ENCODE measurements at places on chromosomes 5 and 9.

DNA sequence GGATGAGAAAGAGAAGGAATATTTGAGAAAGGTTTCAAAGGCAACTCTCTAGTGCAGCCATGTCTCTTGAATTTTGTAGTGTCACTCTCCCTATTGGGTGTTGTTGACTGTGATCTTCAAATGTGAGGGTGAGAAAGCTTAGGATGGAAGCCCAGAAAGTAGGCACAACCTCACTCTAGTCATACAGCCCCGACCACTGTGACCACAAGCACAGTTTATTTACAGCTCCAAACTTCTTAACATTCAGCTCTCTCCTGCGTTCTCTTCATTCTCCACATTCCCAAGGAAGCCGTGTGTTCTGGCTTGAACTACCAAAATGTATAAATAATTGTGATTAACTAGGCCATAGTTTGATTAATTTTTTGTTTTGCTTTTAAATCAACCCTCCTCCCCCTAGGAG is 542.9 kb downstream of the LRRC70 start:
- no peak for DNase-seq

DNA sequence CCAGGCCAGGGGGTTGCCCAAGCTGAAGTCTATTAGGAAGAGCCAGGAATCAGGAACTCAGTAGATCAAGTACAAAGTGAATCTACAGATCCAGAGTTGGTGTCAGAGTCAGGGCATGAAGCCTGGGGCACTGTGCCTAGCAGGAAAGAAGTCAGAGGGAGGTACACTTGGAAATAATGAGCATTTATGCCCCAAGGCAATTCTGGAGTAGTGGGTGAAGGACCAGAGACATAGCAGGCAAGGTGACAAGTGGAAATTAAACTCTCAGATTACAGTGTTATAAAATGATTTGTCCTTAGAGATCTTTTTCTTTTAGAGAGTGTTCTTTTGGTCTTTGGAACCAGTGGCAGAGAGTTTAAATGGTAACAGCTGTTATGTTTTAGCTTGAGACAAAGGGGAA is 138.0 kb downstream of the ADAMTSL1 start:
- no peak for DNase-seq

DNA sequence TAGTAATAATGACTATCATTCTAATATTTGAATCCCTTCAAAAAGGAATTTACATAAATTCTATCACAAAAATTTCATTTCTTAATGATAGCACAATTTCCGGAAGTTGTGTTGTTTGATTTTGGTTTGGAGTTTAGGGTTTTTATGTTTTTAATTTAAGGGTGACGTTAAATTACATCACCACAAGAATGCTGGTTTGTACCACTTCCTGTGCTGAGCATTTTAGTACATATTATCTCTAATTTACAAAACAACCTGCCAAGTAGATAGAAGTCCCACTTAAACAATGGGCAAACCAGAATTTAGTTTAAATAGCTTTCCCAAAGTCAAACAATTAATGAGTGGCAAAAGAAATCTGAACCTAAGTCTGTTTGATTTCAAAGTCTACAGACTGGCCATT is 63.4 kb downstream of the DENND1A start:
- DNase-seq, result no peak

- no peak for DNase-seq
Measured at GRCh38 chr9:135130207-135130976, 42.9 kb downstream of the OLFM1 start.

DNA sequence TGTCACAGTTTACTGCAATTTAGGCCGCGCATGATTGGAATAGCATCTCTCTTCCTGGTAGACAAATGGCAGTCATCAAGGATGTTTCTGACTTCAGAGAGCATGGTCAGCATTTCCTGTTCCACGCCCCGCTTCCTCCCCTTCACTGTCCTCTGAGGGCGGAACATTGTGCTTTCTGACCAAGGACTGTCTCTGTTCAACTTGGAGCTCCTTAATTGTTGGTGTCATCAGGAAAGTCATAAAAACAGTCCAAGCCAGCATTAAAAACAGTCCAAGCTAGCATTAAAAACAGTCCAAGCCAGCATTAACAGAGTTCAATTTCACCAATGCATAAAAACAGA is 301.3 kb upstream of the IRX4 start:
- no peak for DNase-seq

GRCh38 chr9:133981589-133981957 is 10.6 kb downstream of the VAV2 start:
- no peak for DNase-seq

- DNase-seq, result no peak
Measured at GRCh38 chr5:26894719-26895263, 143.6 kb downstream of the CDH9 start.

GRCh38 chr9:34463098-34463900 is 4.7 kb downstream of the DNAI1 start:
- DNase-seq, result no peak

DNA sequence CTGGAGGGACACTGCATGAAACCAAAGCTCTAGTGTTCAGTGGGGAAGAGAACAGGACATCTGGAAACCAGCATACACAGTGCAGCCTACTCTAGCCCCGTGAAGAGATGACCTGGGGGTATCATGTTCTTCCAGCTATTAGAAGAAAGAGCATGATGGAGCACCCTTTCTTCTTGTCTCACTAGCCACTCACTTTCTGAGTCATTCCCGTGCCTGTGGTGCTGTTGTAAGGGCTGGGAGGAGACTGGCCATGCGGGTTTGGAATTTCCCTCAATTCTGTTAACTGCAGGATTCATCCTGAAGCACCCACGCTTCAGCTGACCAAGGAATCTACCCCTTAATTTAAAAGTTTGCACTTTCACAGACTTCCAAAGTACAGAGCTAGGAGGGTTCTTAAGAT is 137.0 kb downstream of the COL23A1 start:
- DNase-seq, result no peak

- no peak for DNase-seq
Measured at GRCh38 chr5:180540050-180540694, 46.0 kb downstream of the CNOT6 start.

GRCh38 chr9:133489253-133490190 is 10.6 kb upstream of the SLC2A6 start:
- no peak for DNase-seq

GRCh38 chr5:60489856-60490255 is 210.1 kb downstream of the DEPDC1B start:
- DNase-seq, result no peak

- DNase-seq, result no peak
Measured at GRCh38 chr9:35311891-35312639, 150.3 kb downstream of the UNC13B start.

- no peak for DNase-seq
Measured at GRCh38 chr9:128689820-128690683, 1.0 kb downstream of the SET start.

- no peak for DNase-seq
Measured at GRCh38 chr9:8489835-8490234, 690.3 kb upstream of the DMAC1 start.

DNA sequence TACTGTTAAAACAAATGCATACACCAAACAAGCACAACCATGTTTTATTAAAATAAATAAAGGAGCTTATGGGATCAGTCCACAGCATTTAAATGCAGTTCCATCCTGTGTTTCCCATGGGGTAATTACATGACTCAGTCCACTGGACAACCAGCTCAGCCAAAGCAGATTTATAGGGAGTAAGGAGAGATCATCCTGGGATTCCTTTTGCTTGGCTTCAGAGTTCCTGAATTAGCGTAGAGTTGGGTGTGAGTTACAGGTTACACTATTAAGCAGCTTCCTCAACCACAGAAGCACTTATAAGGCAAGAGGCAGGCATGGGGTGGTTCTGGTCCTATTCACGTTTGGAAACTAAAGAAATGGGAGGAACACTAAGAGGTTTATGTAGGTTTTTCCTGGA is 381.1 kb upstream of the ACTBL2 start:
- no peak for DNase-seq

DNA sequence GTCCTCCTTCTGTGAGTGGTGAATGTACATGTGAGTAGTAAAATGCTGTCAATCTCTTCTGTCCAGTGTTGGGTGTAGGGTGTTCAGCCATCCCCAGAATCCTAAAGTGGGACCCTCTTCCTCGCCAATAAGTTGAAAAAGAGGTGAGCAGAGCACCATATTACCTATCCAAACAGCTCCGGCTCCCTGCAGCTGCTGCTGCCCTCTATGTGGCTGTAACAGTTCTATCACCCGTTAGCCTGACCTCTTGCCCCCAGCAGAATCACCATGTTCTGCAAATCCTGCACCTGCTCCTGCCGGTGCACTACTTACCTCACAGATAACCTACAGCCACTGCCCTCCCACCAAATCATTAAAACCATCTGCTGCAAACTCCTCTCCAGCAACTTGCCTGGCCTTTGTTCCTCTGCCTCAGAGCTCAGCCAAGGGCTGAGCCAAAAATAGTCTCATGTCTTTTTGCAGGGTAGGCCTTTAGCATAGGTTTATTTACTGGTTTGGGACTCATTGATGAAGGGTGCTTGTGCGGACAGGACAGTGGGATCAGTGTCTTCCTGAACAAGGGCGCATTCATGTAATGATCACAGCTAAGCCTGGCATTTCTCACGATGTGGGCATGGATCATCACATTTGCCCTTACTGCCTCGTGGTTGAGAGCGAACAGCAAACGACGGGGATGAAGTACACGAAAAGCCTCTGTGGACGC is 49.6 kb upstream of the CCL21 start:
- no peak for DNase-seq

DNA sequence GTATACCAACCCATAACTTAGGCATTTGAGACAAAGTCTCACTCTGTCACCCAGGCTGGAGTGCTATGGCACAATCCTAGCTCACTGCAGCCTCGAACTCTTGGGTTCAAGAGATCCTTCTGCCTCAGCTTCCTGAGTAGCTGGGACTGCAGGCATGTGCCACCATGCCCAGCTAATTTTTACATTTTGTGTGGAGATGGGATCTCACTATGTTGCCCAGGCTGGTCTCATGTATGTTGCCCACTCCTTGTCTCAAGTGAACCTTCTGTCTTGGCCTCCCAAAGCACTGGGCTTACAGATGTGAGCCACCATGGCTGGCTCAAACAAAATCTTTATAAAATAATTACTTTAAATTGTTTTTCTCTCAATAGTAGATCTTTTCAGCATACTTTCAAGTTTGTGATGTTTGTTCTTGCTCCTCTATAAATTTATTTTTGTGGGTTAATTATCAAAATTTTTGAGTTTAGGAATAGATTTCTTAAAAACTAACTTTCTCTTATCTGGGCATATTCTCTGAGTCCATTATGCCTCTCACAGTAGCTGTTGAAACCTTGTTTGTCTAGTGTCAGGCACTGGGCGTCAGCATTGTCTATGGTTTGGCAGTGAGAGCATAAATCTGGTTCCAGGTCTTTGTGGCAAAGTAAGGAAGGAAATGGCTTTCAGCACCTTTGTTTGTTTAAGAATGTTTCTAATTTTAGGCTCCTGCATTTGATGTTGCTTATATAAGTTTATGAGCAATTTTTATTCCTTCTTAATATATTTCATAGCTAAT is 38.7 kb downstream of the NLN start:
- peak; percentile 24 for DNase-seq

- no peak for DNase-seq
Measured at GRCh38 chr9:95763983-95764382, 111.5 kb upstream of the ERCC6L2 start.

DNA sequence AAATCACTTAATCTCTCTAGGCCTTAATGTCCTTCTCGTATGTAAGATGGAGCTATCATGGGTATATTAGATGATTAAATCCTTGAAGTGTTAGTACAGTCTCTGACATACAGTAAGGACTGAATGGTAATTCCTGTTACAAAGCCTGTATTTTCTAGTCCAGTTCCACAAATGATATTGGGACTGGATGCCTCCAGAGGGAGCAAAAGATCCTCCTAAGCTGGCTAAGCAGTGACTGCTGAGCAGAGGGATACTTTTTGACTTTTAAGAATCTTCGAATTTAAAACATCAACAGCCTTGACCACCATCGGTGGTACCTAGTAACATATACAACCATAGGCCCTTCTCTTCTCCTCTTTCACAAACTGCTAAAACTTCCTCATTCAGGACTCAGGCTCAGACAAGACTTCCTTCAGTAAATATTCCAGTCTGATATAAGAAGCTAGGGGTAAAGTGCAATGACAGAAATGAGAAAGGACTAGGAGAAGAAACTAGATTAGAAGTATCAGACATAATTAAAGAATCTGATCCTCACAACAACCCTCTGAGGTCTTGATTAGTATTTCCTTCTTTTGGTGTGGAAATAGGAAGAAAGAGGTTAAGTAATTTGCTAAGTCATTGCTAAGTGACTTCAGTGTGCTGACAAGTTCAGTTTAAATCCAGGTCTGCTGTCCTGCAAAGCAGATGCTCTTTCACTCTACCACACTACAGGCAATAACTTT is 13.9 kb downstream of the PTAR1 start:
- no peak for DNase-seq

DNA sequence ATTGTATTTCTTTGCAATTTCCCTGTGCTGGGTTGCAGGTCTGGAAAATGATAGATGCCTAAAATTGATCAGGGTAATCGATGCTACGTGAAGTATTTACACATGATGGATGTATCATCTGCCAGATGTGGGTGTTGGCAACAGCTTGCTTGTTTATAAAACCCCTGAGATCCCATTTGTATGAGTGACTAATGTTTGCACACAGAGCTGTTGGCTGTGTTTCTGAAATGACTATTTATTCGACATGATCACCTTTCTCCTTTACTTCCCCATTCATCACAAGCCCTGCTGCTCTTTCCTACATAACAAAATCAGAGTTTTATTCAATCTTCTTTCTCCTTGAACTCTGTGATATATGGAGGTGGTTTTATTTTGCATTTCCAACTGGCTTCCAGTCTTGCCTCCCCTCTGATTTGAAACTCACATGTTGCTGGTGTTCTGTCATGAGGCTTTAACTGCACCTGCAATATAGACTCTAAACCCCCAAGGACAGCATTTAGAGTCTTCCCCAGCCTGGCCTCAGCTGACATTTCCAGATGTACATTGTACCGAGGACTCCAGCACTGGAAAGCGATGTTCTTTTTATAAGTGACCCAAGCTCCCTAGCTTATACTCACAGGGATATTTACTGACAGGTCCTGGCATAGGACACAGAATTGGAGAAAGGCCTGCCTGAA is 50.7 kb upstream of the SHB start:
- no peak for DNase-seq

DNA sequence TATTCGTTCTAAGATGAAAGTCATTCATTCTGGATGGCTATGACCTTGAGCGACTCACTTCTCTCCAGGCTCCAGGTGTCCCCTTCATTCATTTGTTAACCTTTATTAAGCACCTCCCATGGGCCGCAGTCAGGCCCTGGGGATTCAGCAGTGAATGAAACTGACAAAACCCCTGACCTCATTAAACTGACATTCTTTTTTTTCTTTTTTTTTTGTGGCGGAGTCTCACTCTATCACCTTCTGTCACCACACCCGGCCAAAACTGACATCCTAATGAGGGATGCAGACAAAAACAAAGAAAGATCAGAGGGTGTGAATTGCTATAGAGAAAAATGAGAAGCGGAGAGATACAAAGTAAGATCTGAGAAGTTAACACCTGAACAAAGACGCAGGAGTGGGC is 16.5 kb upstream of the ODF2 start:
- no peak for DNase-seq

Data from stimulated activated CD4-positive, alpha-beta T cell treated with anti-CD3 and anti-CD28 coated beads, Interleukin-1b, Interleukin-23, amount 100 ng/mL, for 1 hour (primary cell).